ENCODE measurements at places on chromosomes 11 and 22.

DNA sequence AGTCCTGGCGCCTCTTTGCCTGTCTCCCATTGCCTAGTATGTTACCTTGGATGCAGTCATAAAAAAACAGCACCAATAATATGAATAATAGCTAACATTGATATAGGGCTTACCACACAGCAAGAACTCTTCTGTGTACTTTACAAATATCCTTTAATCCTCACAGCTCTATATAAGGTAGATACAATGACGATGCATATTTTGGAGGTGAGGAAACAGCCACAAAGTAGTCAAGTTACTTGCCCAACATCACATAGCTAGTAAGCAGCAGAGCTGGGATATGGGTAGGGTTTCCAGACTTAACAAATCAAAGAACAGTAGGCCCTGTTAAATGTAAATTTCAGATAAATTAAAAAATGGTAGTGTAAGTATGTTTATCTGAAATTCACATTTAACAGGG is 128.8 kb downstream of the ST3GAL4 start:
- DNase-seq: no peak

GRCh38 chr22:28344918-28345703 is 334.5 kb downstream of the TTC28 start:
- no peak for DNase-seq

DNA sequence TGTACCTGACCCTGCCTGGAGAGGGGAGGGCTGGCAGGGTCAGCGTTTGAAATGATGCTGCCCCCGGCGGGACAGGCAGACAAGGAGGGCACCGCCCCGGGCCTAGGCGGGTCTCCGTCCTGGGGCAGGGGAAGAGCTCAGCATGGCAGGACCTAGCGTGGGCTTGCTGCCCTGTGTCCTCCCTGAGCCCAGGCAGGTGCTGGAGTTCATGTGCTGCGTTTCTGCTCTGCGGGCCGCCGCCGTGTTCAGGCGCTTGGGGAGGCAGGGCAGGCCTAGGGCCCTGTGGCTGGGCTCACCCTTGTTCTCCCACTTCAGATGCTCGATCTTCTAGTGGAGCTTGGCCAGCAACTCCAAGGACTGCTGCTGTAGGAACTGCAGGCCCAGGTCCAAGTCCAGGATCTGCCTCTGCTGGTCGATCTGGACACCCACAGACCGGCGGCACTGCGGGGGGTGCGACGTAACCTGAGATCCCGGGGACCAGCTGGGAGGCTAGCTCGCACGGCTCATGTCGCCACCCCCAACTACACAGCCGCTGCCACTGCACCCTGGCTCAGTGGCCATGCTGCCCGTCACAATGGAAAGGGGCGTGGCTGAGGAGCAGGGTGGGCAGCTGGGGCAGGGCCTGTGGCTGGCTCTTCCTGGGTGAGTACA is 84.4 kb downstream of the MED15 start:
- no peak for DNase-seq

- DNase-seq: no peak
Observed at GRCh38 chr11:13984616-13985450, 22.3 kb downstream of the SPON1 start.

GRCh38 chr22:49010901-49011300 is 816.8 kb downstream of the BRD1 start:
- no peak for DNase-seq

DNA sequence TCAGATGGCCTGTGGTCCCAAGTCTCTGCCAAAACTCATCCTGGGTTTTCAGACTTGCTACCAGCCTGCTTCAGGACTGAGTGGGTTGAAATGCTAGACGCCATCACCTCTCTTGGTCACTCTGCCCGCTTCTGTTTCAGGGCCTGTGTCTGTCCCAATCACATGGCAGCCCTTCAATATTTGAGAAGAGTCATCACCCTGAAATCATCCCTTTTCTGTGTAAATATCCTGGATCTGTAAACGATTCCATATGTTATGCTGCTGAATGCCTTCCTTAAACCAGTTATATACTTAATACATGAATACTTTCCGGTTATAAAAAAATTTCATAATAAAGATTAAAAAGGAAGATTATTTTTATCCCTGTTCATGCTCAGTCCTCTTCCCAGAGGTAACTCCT is 39.8 kb upstream of the TLCD5 start:
- no peak for DNase-seq

- no peak for DNase-seq
Observed at GRCh38 chr11:60251485-60252212, 8.7 kb upstream of the MS4A4E start.

- no peak for DNase-seq
Observed at GRCh38 chr11:61551634-61552033, 29.2 kb downstream of the SYT7 start.

DNA sequence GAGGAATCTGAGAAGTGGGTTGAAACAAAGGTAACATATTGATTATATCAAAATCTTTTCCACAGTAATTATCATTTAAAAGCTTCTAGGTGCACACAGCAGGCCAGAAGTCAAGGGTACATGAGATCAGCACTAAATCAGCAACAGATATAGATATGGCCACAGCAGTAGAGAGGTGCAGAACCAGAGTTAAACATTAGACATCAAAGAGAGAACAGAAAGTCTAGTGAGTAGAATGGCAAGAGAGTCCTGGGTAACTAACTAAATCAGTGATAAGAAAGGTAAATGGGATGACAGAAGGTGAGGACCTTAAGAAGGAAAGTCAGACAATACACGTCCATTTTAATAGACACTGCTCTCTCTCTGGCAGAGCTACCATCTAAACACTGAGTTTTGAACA is 119.5 kb upstream of the GRIA4 start:
- DNase-seq: no peak

DNA sequence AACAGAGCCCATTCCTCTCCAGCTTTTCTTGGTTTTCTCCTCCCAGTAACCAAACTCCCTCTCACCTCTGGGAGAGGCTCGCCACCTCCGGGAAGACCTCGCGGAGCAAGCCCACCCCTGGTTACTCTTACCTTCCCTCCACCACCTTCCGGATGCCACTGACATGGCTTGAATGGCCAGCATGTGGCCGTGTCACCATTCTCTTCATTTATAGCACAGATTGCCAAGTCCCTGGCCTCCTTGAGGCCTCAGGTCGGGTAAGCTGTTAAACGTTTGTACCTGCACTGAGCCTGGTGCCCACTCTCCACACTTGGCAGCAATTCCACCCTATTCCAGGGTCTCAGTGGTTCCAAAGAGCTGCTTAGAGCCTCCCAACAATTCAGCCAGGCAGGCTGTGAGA is 8.0 kb upstream of the FXYD2 start:
- no peak for DNase-seq

DNA sequence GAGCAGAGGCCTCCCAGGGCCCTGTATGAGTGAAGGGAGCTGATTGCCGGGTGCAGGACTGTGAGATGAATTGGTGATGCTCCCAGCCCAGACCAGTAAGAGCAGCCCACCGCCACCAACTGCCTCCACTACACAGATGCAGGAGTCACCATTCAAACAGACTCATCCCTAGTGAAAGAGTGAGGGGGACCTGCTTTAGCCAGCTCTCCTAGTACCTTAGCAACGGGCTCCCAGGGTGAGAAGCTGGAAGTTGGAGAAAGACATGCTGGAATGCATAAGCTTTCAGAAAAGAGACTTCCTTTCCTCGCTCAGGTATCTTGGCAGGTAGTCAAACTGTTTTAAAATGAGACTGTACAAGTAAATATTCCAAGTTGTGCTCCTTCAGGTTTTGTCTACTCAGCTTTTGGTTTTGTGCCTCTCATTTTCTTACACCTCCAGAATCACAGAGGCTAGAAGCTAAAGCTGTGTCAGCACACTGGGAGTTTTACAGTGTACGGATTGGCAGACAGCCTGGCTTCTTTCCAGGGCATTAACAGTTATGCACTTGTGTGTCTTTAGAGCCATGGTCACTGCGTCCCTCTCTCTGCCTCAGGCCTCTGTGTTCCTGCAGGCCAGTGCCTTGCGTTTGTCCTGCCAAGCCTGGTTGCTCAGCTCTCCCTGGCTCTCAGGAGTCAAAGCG is 146.2 kb downstream of the ATXN10 start:
- DNase-seq: no peak

DNA sequence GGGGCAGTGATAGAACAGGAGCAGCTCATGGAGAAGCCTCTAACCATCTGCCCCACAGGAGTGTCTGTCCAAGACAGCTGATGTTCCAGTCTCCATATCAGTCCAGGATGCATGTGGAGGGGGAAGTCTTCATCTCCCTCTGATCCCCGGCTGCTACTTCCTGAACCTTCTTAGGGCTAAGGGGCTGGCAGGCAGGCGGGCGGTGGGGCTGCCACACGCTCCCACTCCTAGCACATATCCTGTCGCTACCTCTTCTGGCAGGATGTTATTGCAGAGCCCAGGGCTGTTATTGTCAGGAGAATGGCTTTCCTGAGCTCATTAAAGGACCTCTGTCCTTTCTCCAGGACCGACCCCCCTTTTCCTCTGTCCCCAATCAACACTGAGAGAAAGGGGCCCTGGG is 25.4 kb downstream of the LRRC55 start:
- no peak for DNase-seq

- DNase-seq: no peak
Observed at GRCh38 chr11:12914400-12914912, 94.7 kb upstream of the RASSF10 start.

DNA sequence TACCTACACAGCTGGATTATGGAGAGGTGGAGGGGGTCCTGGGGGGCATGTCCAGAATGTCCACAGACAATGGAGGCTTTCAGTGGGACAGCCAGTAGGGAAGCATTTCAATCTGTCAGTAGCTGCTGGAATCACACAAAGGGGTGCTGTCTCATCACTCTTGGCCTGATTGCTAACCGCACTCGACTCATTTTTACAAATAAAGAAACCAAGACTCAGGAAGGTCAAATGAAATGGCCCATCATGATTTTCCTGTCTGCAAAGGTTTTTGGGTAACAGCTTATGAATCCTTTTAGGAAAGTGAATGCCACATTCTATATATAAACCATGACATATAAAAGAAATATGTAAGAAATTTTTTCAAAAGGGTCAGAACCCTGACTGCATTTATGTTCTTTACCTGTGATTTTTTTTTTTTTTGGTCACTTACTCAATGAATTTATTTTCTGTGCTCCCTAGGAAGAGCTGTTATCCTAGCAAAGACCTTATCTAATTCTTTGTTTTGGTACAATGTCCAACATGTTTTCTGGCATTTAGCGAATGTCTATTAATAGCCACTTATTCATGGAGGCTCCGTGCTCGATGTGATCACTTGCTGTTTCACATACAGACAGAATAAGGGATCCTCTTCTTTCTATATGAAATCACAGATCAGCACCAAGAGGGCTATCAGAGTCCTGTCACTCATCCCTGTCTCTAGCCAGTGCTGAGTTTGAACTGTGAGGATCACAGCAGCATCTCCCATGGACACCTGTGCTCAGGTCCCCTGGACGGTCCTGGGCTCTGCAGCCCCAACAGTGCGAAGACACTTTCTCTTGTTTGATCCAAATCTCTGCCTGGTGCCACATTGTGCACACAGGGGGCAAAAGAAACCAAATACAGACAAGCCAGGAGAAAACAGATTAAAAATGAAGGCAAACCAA is 979.7 kb downstream of the NTM start:
- no peak for DNase-seq

GRCh38 chr22:19820880-19821522 is 33.7 kb downstream of the GNB1L start:
- no peak for DNase-seq

DNA sequence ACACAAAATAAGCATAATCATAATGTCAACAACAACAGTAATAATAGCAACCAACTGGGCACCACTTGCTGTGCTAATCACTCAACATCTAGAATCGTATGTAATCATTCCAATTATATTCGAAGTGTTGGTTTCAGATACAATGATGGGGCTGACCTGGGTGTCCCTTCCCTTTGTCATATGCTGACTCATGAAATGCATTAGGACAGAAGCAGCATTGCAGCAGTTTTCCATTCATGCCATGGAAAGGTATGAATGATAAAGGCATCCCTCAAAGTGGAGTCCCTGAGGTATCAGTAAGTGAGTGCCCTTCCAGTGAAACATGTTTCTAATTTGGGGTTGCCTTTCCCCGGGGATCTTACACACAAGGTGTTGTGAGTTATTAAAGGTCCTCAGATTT is 46.3 kb upstream of the ANO3 start:
- no peak for DNase-seq

DNA sequence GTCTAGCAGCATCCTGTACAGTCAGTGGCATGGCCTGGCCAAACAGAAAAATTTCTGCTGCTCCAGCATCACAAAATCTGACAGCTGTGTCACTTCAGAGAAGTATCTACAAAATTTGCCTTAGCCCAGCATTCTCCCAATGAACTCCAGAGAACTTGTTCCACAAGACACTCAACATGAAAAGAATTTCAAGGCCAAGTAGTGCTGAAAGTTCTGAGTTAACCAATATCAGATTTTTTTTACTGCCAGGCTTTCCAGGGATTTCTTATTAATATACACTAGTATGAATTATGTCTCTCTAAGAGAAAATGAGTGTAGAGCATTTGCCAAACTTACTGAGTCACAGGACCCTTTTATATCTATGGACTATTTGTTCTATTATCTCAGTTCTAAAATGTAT is 68.8 kb downstream of the OR5AK2 start:
- DNase-seq: no peak

- no peak for DNase-seq
Observed at GRCh38 chr11:70494559-70495350, 96.4 kb downstream of the CTTN start.

- no peak for DNase-seq
Observed at GRCh38 chr22:46078241-46079092, 71.9 kb upstream of the PPARA start.

GRCh38 chr11:72326151-72326848 is 82.3 kb upstream of the PHOX2A start:
- no peak for DNase-seq

DNA sequence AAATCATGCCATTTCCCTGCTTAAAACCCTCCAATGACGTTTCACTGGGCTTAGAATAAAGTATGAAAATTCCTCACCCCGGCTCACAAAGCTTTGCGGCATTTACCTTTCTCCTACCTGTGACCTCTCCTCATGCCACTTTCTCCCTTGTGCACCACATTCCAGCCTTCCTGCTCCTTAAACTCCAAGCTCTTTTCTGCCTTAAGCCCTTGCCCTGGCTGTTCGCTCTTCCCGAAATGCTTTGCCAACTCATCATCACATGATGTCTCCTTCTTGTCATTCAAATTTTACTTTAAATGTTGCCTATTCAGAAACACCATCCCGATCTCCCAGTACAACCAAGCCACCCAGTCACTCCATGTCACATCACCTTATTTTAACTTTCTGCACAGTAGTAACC is 2.0 kb downstream of the PLEKHA7 start:
- no peak for DNase-seq

DNA sequence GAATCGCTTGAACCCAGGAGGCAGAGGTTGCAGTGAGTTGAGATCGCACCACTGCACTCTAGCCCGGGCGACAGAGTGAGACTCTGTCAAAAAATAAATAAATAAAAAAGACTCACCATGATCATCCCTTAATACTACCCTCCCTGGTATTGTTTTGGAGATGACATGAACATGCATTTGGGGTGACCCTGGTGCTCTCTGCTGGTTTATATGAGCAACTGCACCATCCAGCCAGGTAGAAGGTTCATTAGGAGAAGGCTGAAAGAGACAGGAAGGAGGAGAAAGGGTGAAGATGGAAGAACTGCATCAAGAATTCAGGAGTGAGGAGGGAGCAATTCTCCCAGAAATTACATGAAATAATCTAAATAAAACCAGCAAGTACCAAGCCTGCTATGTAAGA is 37.8 kb downstream of the SLC5A1 start:
- DNase-seq: no peak

Measured in activated naive CD4-positive, alpha-beta T cell (primary cell).